ENCODE measurements at places on chromosomes 6 and 20.
A peak's percentile ranks its signal among the peaks of the same experiment; 100 is the strongest.

GRCh38 chr6:81326881-81327561 lies 425.5 kb downstream of the TENT5A start:
- peak; percentile 93 for DNase-seq

DNA sequence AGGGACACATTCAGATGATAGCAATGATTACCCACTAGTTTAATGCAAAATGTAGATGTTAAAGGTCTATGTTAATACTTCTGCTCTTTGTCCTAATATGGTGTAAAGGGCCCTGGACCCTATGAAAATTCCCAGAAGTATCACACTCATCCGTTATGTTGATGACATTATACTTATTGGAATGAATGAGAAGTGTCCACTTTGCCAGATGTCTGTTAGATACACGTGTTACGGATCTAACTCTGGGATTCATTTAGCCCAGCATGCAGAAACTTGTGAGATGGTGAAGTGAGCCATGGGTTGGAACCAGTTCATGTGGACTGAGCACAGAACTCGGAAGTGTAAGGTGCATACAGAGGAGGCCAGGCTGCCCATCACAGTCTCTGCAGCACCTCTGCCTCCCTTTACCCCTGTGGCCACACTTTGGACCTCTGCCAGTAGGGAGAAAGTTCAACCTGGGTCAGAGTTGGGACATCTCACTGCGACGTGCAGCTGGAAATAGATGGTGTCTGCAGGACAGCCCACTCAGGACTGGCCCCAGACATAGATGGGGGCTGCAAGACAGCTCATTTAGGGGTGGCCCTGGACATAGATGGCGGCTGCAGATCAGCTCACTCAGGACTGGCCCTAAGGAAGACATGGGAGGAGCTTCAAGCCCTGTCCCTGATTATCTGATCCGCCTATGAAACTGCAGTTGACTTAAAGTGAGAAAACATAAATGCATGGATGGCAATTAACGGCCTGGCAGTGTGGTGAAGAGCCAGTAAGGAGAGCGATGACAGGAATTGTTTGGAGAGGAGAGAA lies 71.2 kb upstream of the THBS2 start:
- DNase-seq, result no peak

GRCh38 chr6:7197747-7198146 lies 90.0 kb downstream of the RREB1 start:
- no peak for DNase-seq

DNA sequence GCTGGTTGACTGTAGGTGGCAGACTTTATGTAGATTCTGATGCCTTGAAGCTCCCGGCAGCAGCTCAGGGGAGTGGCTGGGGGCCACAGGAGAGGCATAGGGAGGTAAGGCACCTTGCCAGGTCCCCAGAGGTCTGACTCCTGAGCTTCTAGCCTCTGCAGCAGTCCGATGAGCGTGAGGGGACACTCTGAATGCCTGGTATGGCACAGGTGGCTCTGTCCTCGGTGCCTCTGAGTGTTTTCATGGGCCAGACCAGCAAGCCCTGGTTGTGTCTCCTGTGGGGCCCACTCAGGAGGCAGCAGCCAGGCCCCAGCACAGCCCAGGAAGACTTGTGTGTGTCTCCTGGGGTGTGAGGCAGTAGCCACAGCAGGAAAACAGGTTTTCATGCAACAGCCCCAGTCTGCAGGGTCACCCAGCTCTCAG lies 39.7 kb upstream of the IRF4 start:
- DNase-seq, result no peak

GRCh38 chr20:17794400-17794799 lies 94.6 kb downstream of the BANF2 start:
- no peak for DNase-seq

GRCh38 chr6:114315831-114316595 lies 26.8 kb downstream of the HS3ST5 start:
- DNase-seq, result no peak

DNA sequence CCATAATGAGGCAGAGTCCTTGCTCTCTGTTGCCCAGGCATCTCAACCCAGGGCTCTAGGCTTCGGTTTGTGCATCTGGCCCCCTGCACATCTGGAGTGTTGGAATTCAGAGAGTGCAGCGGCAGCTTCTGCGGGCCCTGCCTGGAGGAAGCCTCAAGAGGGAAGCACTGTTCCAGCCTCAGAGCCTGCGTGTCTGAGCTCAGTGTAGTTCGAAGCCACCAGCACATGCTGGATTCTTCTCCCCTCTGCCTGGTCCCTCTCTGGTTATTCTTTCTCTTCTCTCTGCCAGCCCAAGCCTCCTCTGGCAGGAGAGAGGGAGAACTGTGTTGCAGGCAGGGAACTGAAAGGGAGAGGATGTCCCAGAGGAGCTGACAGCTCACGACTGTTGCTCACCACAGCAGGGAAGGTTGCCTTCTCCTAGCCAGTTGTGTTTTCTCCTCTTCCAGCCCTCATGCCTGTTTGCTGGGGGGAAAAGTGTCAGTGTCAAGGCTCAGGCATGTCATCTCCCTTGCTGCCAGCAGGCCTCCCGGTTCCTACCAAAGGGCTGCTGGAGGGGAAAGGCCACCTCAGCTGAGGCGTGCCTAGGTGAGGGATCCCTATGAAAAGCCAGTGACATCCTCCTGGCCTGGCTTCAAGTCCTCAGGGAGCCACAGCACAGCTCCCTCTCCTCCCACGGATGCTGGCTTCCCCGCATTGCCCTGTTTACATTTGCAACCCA lies 126.0 kb upstream of the LRFN2 start:
- DNase-seq, result no peak

- no peak for DNase-seq
Observed at GRCh38 chr20:57998981-57999464, 229.4 kb downstream of the ANKRD60 start.

- no peak for DNase-seq
Observed at GRCh38 chr6:4607793-4608192, 168.4 kb upstream of the CDYL start.

GRCh38 chr20:1790386-1790785 lies 104.8 kb upstream of the SIRPA start:
- no peak for DNase-seq

GRCh38 chr20:11376998-11377397 lies 540.7 kb upstream of the BTBD3 start:
- no peak for DNase-seq

DNA sequence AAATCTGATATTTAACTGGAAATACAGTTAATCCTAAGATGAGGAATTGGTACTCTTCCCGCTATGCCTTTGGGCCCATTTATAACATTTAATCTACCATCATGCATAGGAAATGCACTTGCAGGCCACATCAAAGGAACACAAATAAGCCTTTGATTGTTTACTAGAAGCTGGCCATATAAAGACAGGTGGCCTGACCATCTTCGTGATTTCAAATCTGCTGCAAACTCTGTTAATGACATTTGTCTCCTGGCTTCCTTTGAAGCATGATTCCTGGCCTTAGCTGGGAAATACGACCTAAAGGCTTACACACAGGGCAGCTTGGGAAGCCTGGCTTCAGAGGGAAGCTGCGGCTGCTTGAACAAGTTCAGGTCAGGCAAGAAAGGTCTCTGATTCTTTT lies 552.1 kb downstream of the CDH26 start:
- DNase-seq, result no peak

- DNase-seq, result no peak
Observed at GRCh38 chr20:1225783-1226654, at the start of gene RAD21L1. RAD21L1 (plus strand) TSS chr20:1226044; CDS start chr20:1228454, 2,410 bp downstream.

DNA sequence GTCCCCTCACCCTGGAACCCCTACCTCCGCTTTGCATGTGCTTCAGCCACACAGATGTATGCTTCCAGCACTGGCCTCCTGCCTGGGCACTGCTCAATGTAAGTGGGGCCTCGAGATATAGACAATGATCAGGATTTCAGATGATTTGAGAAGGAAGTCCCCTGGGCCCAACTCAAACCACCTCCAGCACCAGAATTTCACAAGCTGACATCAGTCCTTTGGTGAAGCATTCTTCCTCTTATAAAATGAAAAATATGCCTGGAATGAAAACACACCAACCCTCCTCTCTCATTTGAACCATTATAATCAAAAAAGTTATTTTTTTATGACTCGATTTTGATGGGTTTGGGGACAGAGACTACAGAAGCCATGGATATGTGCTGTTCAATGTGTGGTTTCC lies 48.5 kb downstream of the BTBD3 start:
- DNase-seq, result no peak

DNA sequence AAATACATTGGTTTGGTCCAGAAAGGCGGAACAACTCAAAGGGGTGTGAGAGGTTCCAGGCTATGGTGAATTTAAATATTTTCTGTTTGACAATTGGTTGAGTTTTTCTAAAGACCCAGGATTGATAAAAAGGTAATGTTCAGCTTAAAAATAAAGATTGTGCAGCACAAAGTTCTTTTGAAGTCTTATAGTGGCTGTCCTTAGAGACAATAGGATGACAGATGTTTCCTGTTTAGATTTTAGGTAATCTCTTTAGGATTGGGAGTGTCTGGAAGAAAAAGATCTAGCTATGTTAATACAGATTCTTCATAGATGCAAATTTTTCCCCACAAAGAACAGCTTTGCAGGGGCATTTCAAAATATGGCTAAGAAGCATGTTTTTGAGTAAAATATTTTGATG lies 119.7 kb downstream of the GRIK2 start:
- no peak for DNase-seq

- no peak for DNase-seq
Observed at GRCh38 chr6:53280207-53280606, 68.5 kb downstream of the ELOVL5 start.

DNA sequence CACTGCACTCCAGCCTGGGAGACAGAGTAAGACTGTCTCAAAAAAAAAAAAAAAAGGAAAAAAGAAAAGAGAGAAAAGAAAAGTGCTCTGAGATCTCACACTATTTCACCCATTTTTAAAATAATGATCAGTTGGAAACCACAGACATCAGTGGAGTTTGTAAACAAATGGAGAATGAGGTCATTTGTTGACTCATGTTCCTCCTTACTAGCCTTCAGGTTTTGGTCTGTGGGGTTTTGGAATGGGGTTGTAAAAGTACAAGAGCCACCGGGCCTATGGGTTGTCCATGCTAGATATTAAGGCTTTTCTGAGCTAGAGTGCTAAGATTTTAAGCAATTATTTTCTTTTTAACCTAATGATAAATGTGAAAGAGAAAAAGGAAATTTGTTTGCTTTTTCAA lies 104.4 kb upstream of the PRL start:
- DNase-seq, result no peak

- DNase-seq, result no peak
Observed at GRCh38 chr6:142300758-142301650, 803 bp upstream of the ADGRG6 start.

DNA sequence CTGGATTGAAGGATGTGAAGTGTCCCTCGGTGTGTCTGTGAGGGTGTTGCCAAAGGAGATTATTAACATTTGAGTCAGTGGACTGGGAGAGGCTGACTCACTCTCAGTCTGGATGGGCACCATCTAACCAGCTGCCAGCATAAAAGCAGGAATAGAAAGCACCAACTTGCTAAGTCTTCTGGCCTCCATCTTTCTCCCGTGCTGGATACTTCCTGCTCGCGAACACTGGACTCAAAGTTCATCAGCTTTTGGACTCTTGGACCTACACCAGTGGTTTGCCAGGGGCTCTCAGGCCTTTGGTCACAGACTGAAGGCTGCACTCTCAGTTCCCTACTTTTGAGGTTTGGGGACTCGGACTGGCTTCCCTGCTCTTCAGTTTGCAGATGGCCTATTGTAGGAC lies 220.3 kb upstream of the LRFN2 start:
- DNase-seq, result no peak
